Stimulated activated CD4-positive, alpha-beta T cell treated with anti-CD3 and anti-CD28 coated beads, Interleukin-1b, Interleukin-23, amount 100 ng/mL, for 4 hours (primary cell): ENCODE measurements at places on chromosomes 7 and 10.

- DNase-seq = no peak
Measured at GRCh38 chr10:117496031-117496430, 46.5 kb upstream of the EMX2 start.

- no peak for DNase-seq
Measured at GRCh38 chr10:92291921-92292845, 1.2 kb downstream of the MARCHF5 start.

DNA sequence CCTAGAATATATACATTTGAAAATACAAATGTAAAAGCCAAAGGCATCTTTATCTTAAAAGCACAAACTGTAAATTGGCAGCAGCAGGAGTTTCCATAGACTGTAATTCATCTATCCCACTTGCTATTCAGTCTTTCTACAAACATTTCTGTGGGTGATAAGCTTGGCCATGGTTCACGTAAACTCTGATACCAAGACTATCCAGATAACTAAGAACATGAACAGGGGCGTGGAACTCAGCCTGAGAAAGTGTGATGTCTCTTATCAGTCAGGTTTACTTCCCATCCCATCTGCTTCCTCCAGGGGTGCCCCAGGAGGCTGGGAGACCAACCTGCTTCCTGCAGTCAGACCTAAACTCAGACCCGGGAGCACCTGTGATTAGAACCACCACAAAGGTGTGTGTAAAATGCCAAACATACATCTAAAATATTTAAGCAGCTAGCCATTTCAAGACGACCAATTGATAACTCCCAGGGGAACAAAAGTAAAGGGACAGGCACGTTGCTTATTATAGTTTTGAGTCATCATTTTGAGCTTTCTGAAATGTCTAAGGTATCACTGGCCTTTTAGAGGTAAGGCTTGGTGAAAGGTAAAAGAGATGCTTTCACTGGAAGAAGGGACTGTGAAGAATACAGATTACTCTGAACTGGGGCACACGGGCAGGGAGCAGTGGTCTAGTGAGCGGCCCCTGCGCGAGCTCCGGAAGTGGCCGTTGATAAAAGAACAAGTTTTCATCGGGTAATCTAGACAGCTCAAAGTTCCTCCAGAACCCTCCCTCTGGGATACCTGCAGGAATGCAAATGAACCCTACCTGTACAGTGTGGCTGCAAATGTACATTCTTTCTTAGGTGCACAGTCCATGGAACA is 51.5 kb downstream of the RSU1 start:
- no peak for DNase-seq

DNA sequence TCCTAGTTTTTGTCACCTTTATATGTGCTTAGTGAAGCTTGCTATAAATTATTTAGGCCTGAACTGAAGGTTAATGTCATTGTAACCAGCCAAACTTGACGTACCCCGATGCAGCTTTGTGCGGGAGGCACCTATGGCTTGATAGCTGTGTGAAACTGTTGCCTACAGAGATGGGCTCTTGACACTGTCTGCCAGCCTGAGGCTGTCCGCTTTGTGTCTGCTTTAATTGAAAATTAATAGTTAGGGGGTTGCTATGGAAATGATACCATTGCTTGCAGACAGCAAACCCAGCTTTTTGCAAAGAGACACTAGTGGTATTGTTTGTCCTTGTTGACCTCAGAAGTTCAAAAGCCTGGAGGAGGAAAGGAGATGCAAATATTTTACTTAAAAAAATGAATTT is 2.1 kb upstream of the FOXP2 start:
- no peak for DNase-seq

- DNase-seq = no peak
Measured at GRCh38 chr10:52984169-52984568, 211.6 kb upstream of the MBL2 start.

DNA sequence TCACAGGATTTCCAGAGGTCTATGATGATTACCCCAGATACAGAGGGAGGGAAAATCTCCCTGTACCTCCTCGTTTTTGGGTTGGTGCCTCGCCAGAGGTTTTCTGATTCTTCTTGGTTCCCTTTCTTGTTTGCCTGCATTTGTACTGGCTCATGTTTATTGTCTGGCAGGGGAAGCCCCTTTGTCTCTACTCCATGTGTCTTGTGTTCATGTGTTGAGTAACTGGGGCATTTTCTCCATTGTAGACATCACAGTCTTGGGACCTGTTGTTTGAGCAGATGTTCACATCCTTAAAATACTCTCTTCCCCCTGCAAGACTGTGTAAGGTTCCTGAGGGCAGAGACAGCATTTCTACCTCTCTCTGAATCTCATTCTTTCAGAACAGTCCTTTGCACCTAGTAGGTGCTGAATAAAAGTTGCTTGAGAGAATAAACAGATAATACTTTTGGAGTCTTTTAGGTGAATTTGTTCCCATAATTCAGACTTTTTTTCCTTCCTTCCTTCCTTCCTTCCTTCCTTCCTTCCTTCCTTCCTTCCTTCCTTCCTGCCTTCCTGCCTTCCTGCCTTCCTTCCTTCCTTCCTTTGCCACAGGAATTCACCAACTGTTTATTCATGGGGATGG is 25.1 kb downstream of the CDK14 start:
- no peak for DNase-seq

GRCh38 chr7:2411815-2412586 is 8.6 kb downstream of the CHST12 start:
- DNase-seq = no peak

DNA sequence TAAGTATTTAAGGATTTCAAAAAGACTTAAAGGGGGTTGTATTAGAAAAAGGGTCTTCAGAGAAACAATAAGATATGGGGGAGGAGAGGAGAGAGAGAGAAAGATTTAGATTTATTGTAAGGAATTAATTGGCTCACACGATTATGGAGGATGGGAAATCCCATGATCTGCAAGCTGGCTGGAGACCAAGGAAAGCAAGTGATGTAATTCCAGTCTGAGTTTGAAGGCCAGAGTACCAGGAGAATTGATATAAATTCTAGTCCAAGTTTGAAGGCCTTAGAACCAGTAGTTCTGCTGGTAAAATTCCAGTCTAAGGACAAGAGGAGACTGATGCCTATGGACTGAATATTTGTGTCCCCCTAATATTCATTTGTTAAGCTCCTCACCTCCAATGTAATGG is 20.6 kb upstream of the SLC13A1 start:
- no peak for DNase-seq

DNA sequence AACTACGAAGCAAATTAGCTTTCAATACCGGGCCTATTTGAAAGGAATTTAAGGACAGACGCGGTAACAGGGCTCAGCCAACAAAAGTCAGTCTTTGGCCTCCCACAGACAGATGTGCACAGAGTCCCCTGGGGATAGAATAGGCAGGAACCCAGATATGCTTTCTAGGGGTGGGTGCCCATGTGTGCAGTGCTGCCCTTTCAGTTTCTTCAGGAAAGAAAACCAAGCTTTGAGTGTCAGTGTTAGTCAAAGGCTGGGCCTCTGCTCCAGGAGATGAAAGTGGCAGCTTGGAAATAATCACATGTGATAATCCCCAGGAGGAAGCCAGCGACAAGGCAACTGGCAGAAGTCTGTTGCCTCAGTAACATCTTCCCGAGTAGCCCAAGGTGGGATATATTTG is 43.8 kb upstream of the CSTF2T start:
- no peak for DNase-seq

DNA sequence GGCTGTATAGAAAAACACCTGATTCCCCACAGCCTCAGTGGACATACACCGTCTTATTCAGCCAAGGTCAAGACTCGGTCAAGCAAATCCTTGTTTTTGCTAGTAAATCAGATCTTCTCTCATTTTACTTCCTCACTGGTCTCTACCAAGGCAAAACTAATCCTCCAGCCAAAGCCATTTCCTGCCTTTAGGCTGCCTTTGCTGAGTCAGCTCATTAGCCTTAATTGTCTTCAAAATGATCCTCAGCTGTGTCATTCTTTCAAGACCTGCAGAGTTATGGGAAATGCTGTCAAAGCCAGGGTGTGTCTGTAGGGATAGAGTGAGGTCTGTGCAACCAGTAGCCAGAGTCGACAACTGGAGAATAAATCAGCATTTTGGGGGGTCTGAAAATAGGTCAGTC is 107.2 kb upstream of the FAM180A start:
- no peak for DNase-seq

DNA sequence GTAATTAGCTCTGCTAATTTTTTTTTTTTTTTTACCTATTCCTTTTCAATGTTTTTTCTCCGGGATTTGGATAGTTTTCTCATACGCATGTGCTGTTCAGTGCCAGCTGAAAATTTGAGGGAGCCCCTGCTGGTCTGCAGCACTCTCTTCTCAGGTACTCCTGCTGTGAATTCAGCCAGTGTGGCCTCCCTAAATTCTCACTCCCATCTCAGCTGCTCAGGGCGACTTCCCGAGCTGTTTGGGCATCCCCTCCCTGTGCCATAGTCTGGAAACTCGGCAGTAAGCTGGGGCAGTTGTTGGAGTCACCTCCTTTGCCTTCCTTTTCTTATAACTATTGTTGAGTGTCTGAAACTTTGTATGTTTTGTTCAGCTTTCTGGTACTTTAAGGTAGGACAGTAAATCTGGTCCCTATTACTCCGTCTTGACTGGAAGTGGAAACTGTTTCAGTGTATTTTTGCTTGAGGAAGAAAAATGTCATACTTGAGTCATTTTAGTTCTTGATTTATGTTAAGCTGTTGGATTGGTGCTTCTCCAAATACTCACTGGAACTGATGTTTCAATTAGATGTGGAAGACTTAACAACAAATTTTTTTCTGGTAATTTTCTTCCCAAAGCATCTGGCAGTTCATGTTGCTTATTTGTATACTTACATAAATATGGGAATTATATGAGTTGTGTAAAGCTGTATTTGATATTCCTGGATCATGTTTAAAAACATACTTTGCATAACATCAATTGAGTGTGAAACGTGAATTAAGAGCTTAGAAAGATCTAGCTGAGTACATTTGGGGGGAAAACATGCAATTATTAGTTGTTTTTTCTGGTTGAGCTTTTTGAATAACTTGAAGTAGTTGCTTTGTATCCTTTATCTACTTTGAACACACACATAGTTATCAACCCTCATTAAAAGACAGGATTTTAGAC is 33.7 kb downstream of the MINPP1 start:
- DNase-seq = no peak

DNA sequence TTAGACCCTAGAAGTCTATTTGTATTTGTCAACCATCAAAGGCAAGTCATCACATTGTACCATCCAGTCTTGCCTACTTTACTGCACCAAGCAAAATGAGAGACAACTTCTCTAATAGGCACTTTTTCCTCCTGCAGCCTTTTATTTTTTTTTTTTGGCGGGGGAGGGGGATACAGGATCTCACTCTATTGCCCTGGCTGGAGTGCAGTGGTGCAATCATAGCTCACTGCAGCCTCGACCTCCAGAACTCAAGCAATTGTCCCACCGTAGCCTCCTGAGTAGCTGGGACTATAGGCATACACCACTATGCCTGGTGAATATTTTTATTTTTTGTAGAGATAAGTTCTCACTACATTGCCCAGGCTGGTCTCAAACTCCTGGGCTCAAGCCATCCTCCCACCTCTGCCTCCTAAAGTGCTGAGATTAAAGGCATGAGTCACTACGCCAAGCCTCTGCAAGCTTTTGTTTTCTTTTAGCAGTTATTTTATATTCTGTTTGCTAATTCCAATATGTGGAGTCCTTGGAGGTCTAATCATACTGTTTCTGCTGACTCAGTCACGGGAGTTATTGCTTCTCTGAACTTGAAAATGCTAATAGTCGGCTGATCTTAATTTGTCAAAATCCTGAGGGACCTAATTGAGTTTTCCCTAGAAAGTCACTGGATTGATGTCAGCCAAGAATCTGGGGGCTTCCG is 14.2 kb downstream of the KPNA7 start:
- DNase-seq = no peak

DNA sequence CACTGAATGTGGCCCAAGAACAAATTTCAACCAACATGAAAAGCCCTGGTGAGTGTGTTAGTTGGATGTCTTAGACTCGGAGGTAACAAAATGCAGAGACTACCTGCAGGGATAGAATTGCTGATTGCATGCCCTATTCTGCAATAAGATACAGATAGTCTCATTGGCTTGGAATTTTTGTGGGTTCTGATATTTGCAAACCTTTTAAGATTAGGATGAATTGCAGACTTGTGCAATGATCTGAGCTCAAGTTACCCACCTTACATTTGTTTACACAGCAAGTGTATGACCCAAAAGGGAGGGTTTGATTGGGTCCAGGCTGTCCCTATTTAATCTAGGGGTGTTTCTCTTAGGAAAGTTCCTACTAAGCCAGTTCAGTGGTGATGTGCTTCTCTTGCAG is 45.4 kb downstream of the GPR37 start:
- DNase-seq = no peak

DNA sequence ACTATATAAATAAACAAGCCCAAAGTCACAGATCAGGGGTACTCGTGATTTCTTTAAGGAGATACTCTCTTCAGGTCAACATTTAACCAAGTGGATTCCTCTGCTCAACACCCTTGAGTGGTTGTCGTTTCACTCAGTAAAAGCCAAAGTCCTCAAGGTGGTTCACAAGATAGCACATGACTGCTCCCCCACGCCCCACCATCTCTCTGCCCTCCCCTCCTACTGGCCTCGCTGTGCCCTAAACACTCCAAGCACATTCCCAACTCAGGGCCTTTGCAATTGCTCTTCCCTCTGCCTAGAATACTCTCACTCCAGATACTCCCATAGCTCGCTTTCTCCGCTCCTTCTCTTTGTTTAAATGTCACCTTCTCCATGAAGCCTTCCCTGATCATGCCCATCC is 72.1 kb upstream of the FHIP2A start:
- DNase-seq = no peak

GRCh38 chr10:42942279-42942950 is 134.5 kb upstream of the RET start:
- no peak for DNase-seq

DNA sequence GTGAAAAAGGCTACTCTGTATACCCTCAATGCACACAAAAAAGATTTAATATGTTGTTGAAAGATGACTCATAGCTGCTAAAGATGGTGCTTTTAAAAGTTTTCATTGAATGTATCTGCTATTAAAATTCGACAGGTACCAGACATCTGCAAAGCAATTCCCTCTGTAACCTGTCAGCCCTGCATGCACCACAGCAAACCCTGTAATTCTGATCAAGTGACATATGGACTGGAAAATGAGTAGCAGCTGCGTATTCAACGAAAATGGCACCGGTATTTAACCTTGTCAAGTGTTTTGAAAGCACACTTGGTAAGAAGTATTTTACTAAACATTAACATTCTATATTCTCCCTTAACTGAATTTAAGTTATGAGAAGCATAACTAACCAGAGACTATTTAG is 58.2 kb upstream of the PTPRN2 start:
- no peak for DNase-seq

DNA sequence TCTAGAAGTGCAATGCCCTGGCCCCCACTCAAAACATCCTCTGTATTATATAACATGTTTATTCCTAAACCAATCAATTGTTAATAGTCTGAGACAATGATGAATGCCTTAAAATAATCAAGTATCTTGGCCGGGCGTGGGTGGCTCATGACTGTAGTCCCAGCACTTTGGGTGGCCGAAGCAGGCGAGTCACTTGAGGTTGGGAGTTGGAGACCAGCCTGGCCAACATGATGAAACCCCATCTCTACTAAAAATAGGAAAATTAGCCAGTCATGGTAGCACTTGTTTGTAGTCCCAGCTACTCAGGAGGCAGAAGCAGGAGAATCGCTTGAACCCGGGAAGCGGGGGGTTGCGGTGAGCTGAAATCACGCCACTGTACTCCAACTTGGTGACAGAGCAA is 29.4 kb upstream of the CACNA2D1 start:
- no peak for DNase-seq
